ENCODE measurements at places on chromosomes 6 and 20. TPM values are rescaled to one million over a fixed set of nuclear protein-coding genes. Genes with fewer than 3 reads are reported as not detected.

- no peak for DNase-seq
Observed at GRCh38 chr6:114897536-114897935, 554.7 kb upstream of the HS3ST5 start.

C20orf202 gene
- total RNA-seq: under 0.01 TPM

DNA sequence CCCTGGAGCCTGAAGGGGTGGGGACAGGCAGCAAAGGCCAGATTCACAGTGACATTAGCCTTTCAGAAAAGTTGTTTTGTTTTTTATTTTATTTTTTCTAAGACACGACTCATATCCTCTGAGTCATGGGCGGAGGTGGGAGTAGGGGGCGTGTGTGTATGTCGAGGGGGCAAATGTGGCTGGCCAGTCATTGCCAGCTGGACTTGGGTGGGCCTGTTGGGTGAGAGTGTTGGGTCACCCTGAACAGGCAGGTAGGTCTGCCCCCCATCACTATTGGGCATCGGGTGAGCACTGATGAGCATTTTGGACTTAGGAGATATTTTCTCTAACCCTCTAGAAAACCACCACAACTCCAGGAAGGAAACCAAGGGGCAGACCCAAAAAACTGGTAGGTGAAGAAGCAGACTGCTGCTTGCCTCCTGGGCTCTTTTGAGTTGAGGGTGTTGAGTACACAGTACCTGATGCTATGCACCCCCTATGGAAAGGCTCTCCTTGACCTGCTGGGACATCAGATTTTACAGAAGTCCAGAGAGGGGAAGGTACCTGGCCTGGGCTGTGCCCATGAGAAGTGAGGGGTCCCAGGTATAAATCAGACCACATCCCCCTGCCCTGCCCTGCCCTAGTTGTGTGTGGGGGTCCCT lies 5.6 kb downstream of the SMIM29 start:
- DNase-seq: peak; percentile 59

DNA sequence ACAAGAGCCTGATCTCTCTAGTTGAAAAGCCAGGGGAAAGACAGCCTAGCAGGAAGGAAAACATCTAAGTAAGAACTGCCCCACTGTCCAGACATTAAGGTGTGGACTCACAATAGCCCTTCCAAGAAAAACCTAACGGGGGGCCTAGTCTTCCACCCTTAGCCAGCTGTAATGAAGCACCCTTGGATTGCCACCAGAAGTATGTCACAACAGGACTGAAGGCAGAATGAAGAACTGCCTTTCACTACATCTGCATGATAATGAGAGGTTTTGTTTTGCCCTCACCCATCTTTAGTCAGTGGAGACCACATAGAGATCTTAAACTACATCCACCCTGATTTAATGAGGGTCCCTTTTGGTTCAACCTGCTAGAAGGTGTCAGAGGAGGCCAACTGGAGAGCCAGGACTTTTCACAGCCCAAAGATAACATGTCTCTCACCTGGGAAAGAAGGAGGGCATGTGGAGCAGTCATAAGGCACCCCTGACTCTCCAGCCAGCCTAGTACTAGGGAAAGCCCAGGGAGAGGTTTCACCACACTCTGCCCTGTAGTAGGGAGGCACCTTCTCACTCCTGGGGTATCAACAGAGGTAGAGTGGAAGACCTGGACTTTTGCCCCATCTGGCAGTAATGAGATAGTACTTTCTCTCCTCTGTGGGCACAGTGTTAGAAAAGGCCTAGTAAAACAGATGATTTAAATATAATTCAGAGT lies 1017.4 kb upstream of the MANEA start:
- DNase-seq: no peak

PMEPA1 gene
- total RNA-seq: 1.0 TPM

DNA sequence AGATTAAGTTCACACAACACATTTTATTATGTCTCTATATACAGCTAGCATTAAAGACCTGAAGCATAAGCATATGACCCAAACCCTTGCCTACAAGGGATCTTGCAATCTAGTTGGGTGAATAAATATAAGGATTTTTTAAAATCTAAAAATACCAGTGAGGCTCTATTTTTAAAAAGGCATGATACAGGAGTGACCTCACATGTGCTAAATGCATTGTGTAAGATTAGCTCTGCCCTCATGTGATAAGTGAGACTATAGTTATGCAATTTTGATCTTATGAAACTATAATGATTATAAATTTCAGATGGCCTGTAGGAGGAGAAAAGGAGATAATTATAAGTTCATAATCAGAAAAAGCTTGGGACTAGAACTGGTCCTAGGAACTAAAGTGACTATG lies 451.0 kb upstream of the MAN1A1 start:
- DNase-seq: peak; percentile 1

- DNase-seq: peak; percentile 23
Observed at GRCh38 chr6:28867086-28867409, 56.7 kb downstream of the TRIM27 start.

- no peak for DNase-seq
Observed at GRCh38 chr6:34148631-34149451, 3.0 kb upstream of the GRM4 start.

GRCh38 chr6:47256361-47256760 lies 53.3 kb downstream of the TNFRSF21 start:
- DNase-seq: peak; percentile 75

TFAP2D gene
- total RNA-seq: not detected

HLA-DPA1 gene
- total RNA-seq: 1.0 TPM

GRCh38 chr20:6235510-6235909 lies 112.7 kb upstream of the FERMT1 start:
- no peak for DNase-seq

- DNase-seq: peak; percentile 74
Observed at GRCh38 chr6:154920495-154921200, 74.5 kb upstream of the TIAM2 start.

DNA sequence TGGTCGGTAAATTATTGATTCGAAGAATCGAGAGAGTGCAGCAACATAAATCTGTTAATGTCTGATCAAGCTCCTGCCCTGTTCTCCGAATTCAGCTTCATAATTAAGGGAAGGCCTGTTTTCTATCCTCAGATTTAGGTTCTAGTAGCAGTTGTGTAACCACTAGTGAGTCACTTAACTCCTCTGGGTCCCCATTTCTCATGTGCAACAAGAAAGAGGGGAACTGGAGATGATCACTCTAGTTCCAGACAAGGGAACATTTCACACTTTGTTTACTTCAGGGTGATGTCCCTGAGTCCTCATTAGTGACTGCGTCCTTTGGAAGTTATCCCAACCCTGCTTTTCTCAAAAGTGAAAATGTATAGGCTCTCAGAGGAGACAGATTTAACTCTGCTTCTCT lies 68.1 kb upstream of the RNF146 start:
- no peak for DNase-seq

DNA sequence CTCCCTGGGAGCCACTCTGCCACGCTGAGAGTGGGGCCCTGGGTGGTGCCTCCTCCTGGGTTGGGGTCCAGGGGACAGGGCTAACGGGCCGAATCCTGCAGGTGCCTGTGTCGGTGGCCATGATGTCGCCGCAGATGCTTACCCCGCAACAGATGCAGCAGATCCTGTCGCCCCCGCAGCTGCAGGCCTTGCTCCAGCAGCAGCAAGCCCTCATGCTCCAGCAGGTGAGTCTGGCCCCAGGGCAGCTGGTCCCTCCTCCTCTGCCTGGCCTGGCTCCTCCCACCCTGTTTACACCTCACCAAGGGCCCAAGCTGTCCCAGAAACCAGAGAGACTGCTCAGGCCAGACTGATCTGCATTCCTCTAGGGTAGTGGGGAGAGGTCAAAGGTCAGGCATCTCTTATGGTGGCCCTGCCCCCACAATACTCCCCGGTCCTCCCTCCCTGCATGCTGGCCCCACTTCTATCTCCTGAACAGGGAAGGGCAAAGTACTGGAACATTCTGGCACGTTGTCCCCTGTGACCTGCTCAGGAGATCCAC lies 38.6 kb downstream of the FOXP4 start:
- no peak for DNase-seq

GRCh38 chr6:94893327-94893726 lies 684.0 kb upstream of the MANEA start:
- DNase-seq: no peak

BPI gene
- total RNA-seq: not detected

SRSF12 gene
- total RNA-seq: 0.33 TPM

GRCh38 chr6:70864401-70864800 lies 92.5 kb downstream of the B3GAT2 start:
- DNase-seq: no peak

WFDC2 gene
- total RNA-seq: not detected

KCNQ2 gene
- total RNA-seq: not detected

DNA sequence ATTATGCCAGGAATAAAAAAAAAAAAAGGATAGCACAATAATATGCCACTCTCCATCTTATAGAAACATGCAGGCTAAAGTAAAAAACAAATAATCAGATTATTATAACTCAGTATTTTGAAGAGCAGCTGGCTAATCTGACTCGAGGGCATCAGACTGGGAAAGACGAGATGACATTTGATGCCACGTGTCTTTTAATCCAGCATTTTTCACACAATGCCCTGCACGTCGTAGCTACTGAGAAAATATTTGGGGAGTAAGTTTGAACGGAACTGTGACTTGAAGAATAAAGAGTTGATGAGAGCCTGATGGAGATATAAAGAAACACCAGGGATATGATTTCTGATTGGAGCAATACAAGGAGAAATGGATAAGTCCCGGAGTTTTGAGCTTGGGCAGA lies 237.7 kb downstream of the ARID1B start:
- no peak for DNase-seq

DNA sequence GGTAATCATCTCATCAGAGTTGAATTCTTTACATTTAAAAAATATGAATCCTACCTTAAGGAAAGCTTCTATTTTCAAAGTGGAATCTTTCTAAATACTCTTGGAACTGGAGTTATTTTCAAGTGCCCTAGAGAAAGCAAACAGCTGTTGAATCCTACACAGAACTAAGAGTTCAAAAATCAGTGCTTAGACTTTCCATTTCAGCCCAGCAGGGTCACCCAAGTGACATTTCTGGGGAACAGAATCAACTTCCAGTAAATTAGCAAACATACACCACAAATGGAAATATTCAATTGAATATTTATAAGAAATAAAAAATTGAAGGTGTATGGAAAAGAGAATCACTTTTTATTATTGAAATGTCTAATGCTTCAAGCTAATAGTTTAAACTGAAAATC lies 427.7 kb upstream of the NOX3 start:
- peak; percentile 52 for DNase-seq

DNA sequence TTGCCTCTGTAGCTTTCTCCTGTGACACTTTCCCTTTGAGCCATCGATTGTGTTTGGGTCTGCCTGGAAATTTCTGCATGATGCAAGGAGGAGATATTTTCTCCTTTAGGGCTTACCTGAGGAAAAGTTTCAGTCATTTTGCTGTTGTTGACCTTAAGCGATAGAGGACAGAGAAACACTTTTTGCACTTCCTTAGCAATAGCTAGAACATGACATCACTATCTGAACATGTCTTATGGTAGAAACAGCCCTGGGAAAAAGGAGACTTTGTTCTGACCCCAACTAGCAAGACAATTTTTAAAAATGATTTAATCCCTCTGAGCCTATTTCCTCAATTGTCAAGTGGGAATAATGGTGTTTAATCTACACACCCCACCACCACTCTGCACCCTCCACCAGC lies 9.7 kb upstream of the FILIP1 start:
- DNase-seq: no peak

DNA sequence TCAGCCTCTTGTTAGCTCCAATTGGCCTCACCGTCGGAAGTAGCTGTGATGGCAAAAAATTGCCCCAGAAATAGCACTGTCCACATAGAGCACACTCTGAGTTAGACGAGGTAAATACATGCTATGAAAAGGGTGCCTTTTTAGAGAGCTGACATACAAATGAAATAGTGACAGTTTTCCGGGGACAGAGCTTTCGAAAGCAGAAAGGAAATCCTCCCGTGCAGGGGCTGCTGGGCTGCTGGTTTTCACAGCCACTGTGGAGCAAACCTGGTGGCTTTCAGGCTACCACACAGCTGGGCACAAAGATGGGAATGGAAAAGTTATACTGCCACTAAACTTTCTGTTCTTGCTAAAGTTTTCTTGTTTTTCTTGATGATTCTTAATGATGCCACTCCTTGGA lies 8.3 kb downstream of the SLPI start:
- DNase-seq: no peak

DNA sequence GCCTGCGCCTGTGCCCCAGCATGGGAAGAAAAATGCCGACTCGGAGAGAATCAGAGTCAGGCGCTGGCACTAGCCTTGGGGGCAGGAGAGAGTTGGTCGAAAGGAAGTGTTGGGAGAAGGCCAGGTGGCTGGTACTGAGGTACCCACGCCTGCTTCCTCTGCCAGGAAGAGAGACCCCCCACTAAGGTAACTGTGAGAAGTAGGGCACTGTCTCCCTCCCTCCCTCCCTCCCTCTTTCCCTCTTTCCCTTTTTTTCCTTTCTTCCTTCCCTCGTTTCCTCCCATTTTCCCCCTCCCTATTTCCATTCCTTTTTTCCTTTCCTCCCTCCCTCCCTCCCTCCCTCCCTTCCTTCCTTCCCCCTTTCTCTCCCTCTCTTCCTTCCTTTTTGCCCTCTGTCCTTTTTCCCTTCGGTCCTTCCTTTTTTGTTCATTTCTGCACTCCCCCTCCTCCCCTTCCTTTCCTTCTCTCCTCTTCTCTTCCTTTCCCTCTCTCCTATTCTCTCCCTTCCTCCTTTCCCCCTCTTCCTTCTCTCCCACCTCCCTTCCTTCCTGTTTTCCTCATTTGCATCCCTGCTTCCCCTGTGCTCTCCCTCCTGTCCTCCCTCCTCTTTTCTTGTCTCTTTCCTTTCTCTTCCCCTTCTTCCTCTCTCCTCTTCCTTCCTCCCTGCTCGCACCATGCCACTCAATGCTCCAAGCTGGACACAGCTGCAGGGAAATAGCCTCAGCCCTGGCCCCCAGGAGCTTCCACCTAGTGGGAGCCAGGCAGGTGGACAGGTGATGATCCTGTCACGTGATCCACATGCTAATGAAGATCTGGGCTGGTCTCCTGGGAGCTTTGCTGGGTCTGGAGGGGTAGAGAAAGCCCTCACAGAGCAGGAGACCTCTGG lies 148.0 kb downstream of the DHX35 start:
- no peak for DNase-seq

- DNase-seq: no peak
Observed at GRCh38 chr6:8551386-8551785, 116.0 kb upstream of the SLC35B3 start.

DNA sequence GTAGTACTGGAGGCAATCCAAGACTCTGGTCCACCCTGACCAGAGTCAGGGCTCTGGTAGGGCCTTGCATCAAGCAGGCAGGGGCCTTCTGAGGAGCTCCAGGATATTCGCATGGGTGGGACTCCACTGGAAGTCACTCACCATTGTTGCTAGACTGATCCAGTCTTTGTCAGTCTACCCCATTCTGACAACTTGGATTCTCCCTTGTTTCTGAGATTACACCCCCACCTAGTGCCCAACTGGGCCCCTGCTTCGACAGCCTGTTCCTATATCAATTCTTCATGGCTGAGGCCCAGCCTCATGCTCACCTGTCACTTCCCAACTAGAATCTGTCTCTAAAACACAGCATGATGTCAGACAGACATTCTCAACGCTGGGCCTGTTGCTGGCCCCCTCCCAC lies 5.2 kb downstream of the SLC35D3 start:
- DNase-seq: no peak
